NCI-H2171 (cell line): ENCODE measurements at places on chromosomes 16 and 17.
A peak's percentile ranks its signal among the peaks of the same experiment; 100 is the strongest.

- DNase-seq = no peak
These were observed 10.2 kb upstream of the EIF1 start for GRCh38 chr17:41678411-41678906.

DNA sequence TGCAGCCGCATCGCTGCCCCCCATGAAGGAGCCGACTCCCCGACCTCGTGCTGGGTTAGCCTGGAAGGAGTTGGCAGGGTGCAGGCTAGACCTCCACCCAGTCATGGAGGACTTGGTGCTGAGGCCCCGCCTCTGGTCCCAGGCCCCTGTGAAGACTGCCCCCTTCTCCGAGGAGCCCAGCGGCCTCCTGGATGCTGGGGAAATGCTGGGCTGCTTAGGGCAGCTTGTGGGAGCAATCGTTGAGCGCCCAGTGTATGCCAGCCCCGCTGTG lies 1.8 kb downstream of the SSTR5 start:
- no peak for DNase-seq

GRCh38 chr17:7695586-7695985 lies 7.3 kb downstream of the WRAP53 start:
- DNase-seq = no peak

GRCh38 chr17:50155115-50155819 lies 4.8 kb upstream of the PPP1R9B start:
- no peak for DNase-seq

DNA sequence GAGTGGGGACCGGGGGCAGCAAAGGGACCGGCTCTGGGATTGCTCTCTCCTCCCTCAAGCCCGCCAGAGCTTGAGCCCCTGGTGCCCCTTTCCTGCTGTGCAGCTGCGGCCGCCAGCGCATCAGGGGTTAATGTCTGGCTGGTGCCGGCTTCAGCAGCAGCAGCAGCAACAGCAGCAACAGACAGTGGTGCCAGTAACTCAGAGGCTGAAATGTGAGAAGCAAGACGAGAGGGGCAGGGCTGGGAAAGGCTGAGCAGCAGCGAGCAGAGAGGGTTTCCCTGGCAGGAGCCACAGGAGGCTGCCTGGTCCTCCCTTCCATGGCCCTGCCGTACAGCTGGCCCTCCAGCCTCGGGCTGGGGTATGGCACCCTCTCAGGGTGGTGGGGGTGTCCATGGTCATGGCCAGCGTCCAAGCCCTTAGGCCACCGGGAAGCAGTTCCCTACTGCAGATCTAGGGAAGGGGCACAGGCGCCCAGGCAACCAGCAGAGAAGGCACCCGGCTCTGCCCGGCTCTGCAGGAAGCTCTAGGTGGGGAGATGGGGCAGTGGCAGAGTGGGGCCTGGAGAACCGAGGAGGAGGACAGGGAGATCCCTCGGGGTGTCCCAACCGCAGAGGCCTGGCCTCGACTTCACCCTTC lies 21.1 kb upstream of the TFAP4 start:
- DNase-seq = peak; percentile 63

DNA sequence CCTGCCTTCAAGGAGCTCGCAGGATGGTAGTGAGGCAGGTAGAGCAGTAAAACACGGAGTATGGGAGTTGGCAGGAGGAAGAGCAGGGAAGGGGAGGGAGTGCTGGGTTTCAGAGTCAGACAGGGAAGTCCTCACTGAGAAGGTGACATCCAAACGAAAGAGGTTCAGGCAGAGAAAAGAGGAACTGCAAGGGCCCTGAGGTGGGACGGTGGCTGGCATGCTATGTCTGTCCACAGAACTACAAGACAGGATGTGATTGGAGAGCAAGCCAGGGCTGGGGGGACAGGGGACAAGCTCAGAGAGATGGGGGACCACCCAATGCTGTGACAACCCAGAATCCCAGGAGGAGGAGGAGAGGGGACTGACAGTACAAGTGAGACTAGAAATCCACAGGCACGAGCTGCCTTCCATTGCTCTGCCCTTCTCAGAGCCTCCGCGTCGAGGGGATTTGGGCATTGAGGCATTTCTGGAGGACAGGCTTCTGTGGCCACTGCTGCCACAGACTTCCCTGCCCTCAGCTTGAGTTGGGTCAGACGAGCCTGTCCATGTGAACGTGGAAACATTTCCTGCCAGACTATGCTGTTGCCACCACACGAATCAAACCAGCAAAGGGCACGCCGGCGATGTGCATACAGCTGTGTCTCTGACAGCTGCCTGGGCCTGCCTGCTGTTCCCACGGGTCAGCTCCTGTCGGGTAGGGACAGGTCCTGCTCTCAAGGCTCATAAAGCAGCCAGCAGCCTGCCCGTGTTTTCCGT lies 100.1 kb downstream of the RAB11FIP4 start:
- no peak for DNase-seq

DNA sequence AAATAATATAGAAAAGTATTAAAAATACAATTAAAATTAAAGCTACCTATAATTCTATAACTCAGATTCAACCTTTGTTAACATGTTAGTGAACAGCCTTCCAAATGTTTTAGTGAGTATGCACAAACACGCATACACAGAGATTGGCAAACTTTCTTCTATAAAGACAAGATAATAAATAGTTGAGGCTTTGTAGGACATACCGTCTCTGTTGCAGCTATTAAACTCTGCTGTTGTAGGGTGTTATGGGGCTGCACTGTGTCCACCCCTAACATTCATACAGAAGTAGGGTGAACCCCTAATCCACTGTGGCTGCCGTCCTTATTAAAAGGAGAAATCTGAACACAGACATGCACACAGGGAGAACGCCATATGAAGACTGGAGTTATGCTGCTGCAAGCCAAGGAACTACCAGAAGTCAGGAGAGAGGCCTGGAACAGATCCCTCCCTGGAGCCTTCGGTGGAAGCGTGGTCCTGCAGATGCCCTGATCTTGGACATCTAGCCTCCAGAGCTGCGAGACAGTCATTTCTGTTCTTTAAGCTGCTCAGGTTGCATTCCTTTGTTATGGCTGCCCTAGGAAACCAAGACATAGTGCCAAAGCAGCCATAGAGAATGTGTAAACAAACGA lies 383.2 kb downstream of the GRIN2A start:
- DNase-seq = no peak

- no peak for DNase-seq
These were observed 10.9 kb downstream of the COG4 start for GRCh38 chr16:70512456-70512855.

GRCh38 chr17:17496189-17497064 lies at the start of gene RASD1:
RASD1 (minus strand) TSS chr17:17496395; CDS start chr17:17496181, 214 bp downstream.
- peak; percentile 71 for DNase-seq
